ENCODE measurements at places on chromosomes 16 and 17.

DNA sequence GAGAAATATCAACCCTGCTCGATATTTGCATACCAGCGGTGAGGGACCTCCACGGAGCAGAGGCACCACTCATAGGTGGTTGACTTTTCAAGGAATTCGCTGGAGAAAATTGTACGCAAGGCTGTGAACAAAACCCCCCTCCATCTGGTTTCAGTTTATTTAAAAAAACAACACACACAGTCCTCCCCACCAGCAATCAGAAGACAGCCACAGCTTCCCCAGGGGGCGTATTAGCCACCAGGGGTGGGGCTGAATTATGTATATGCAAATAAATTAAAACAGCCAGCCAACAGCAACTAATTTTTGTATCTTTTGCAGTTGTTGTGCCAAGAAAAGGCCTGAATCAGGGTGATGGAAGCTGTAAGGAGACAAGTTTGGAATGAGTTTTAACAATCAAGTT, 5.9 kb upstream of the HSD11B2 start:
- DNase-seq: no peak

GRCh38 chr17:42525221-42525620, 10.8 kb upstream of the NAGLU start:
- DNase-seq: no peak

GRCh38 chr17:2406903-2407790, 6.3 kb upstream of the MNT start:
- no peak for DNase-seq

GRCh38 chr17:75754378-75755204, 10.4 kb downstream of the GALK1 start:
- no peak for DNase-seq

DNA sequence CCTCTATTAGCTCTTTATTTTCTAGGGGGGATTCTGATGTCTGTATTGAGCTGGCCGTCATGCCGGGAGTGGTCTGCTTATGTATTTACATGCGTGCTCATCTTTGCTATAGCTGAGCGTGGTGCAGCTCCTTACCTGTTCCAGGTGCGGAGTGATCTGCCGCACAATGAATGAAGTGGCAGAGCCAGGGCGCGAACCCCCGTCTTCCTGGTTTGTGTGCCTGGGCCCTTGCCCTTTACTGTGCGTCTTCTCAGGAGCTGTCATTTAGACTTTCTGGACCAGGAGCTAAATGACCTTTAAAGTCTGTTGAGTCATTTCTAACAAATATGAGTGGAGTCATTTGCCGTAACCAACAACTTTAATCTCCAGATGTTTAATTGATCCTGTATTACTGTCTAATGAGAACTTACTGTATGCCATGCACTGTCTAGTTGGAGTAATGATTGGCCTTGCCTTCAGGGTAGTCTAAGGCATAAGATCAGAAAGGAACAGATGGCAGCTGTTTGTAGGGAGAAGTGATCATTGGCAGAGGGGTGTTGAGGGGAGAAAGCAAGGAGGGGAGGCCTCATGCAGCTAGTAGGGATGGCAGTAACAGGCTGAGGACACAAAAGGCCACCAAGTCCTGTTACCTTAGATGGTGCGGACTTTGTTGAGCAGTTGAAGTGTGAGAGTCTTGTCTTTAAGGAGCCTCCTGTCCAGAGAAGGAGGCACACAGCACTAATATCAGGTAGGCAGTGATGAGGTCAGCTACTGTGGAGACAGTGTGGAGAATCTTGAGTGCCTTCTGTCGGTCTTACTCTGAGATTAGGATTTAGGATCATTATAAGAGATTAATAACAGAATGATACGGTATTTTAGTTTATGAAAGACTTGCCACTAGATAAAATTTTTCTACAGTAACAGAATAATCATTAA, 53.9 kb downstream of the USP10 start:
- no peak for DNase-seq

GRCh38 chr17:48297825-48298224, 132.2 kb downstream of the SKAP1 start:
- no peak for DNase-seq

- no peak for DNase-seq
Observed at GRCh38 chr17:51056813-51057510, 63.7 kb downstream of the SPAG9 start.

GRCh38 chr17:7043497-7044198, at the start of gene SLC16A11:
Gene SLC16A11, minus strand, starts transcription at chr17:7044092. Its CDS starts 579 bp downstream, at chr17:7043513.
- DNase-seq: no peak

DNA sequence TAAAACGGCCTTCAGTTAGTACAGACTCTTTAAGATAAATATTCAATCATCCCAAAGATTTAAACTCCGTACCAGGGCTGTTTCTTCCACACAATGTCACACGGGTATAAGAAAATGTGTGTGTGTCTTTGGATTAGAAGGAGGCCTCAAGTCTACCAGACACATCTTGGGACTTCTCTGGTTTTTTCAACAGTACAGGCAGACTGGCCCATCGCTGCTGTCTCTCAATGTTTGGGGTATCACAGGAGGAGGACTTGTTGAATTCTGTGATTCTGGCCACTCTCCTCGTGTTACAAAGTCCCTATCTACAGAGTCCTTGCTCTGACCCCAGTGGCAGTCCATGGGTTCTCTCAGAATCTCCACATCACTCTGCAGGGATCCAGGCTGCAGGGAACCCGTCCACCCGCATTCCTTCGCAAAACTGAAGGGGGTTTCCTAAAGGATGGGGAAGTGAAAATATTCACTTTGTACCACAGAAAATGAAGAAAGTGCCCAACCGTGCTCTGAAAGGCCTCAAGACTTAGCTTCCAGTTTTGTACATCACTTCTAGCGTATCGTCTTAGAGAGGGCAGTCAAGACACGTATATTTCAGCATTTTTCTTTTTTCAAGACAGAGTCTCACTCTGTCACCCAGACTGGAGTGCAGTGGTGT, 373.2 kb downstream of the NPIPA8 start:
- no peak for DNase-seq

DNA sequence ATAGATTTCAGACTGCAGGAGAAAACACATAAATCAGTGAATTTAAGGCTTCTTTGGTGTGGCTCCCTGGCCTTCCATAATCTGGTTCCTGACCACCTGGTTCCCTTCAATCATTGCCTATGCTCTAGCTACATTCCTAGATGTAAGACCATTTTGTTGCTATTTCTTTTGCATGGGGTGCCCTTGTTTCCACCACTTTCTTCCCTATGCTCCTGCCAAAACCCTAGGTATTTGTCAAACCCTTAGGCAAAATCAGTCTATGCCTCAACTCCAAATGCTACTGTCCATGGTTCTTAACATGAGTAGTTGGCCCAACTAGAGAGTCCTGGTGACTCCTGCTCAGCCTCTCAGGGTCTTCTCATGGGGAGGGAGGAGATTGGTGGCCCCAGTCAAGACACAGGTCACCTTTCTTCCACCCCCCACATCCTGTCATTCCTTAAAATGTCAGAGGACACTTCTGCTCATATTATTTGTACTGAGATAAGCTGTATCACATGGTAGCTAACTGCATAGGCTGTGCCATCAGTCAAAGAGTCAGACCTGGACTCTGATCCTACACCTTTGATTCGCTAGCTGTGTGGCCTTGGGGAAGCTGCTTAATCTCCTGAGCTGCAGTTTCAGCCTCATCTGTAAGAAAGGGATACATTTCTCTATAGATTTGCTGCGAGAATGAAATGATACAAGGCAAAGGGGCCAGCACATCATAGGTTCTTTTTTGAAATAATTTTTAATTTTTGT, 15.0 kb downstream of the ACSM5 start:
- no peak for DNase-seq

DNA sequence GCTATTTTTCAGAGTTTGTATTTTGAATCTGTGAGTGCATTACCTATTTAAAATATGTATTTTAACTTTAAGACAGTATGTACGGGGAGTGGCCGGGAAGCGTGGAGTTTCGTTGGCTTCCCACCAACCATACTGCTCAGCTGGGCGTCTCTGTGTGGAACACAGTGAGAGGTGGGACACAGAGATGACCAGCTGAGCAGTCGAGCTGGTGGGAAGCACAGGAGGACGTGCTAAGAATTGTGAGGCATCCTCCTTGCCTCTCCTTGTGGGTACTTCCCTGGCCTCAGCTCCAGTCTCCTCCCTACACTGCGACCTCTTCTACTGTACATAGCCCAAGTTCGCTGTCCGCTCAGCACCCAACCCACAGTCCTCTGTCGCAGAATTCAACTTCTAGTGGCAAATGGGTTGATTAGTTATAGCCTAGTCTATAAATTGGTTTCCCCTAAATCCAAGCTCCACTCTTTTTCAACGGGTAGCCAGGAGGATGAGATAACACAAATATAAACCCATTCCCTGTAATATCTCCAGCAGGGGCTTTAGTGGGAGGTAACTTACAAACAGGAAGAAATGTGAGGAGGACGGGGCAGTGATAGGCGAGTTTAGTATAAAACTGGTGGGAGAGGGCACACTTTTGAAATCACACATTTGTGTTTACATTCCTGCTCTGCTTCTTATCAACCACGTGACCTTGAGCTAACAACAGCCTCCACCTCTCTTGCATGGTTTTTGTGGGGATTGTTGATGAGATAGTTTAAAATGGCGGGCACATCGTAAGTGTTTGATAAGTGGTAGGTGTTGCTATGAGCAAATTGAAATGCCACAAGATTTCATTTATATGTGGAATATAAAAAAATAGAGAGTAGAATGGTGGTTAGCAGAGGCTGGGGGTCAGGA, 211.9 kb upstream of the HS3ST3A1 start:
- no peak for DNase-seq

GRCh38 chr16:81181013-81181720, 57.3 kb upstream of the BCO1 start:
- no peak for DNase-seq

- no peak for DNase-seq
Observed at GRCh38 chr16:50709061-50709684, 15.8 kb downstream of the NOD2 start.

- no peak for DNase-seq
Observed at GRCh38 chr16:55471448-55472097, 7.4 kb upstream of the MMP2 start.

GRCh38 chr16:84789431-84789830, 30.4 kb upstream of the CRISPLD2 start:
- DNase-seq: no peak

DNA sequence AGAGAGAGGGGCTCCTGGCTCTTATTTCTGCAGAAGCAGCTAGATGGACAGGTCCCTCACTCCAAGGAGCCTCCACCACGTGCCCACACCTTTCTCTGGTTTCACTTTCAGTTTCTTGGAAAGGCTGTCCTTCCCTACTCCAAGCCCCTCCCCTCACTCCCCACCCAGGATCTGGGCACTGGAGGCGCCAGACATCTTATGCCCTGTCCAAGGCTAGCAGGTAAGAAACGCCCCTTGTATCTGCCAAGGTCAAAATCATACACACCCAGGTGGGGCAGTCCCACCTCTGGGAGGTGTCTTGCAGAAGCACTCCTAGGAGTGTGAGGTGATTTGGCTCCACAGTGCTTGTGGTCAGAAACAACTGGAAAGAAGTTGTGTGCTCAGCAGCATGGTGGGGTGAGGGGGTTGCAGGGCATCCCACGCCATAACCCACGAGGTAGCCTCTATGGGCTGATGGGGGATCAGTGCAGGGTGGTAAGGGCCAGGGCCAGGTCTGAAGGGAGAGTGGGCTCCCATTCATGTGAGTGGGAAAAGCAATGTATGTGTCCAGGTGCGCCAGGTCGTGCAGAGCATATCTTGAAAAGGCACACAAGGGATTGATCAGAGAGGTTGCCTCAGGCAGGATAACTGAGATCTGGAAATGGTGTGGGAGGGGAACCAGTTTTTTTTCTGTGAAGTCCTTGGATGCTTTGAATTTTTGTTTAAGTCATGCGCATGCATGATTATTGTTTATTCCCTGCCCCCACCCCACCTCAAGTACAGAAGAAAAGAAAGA, 31.8 kb upstream of the PRM1 start:
- no peak for DNase-seq

DNA sequence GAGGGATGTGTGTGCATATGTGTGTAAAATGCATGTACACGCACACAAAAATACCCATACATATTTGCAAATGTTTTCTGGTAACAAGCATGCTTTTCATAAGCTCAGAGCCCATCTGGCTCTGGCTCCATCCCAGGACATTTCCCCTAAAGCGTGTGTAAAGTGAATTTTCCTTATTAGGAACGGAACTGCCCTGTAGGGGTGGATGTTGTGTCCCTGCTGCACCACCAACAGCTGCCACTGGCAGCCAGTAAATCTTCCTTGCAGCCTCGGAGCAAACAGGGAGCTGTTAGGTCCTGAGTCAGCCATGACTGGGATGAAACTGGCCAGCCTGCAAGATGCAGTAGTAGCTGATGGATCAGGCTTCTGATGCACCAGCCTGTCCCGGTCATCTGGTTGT, 393.5 kb downstream of the UTP18 start:
- DNase-seq: no peak

DNA sequence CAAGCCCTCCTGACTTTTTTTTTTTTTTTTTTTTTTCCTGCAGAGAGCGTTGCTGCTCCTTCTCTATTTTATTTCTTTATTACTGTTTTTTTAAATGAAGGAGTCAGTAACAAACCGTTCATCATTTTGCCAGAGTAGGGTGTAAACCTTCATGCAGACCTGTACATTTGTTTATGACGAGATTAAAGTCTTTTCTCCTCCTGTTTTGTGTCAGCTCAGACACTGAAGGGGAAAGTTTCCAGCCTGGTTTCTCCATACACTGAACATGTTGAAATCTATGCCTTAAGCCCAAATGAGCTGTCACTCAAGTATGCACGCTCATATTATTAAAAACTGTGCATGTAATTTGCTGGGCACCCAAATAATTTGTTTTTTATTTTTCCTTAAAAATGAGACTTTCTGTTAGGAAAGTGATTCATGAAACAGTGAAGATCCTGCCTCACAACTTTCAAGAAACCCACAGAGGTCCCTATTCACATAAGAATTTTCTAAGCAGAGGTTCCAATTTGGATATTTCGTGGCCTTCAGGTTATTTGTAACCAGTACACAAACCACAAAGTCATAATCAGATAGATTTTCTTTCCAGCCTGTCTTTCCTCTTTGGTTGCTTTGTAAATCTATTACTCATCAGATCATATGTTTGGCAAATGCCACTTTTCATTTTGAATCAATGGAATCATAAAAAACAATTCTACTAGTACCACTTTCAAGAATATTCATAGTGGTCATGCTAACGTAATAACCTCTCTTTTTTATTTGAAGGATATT, 700.3 kb downstream of the MAF start:
- no peak for DNase-seq

DNA sequence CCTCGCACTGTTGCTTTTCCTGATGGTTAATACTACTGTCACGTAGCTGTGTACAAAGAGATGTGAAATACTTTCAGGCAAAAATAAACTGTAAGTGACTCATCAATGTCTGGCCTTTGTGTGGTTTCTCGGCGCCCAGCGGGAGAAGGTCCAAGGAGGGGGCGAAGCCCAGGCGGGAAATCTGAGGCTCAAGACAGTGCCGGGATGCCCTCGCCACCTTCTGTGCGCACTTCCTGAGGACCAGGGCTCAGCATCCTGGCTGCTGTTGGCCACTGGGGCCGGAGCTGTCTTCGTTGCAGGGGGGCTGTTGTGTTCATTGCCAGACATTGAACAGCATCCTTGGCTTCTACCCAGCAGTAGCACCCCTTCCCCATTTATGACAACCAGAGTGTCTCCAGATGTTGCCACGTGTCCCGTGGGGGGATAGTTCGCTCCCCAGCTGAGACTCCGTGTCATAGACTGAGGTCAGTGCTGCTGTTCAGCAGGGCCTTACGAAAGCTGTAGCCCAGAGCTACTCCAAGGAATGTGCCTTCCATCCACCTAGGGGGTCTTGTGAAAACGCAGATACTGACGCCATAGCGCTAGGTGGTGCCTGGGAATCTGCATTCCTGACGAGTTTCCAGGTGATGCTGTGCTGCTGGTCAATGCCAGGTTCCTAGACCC, 67.3 kb upstream of the PLCG2 start:
- DNase-seq: no peak

GRCh38 chr16:75535901-75536300, at the start of gene CHST5:
Gene CHST5, minus strand, starts transcription at chr16:75536108. Its CDS starts 5,724 bp downstream, at chr16:75530384.
- DNase-seq: no peak

Data from effector memory CD4-positive, alpha-beta T cell (primary cell).